A549 treated with AZD2906 at 1 μM for 4 hours (cell line): ENCODE measurements at places on chromosomes 11 and 22. TPM values are rescaled to one million over a fixed set of nuclear protein-coding genes. Genes with fewer than 3 reads are reported as not detected.

Gene FGF19
- 0.05 to 0.12 TPM (median 0.06 TPM) in 4 of 5 replicates, not detected in the other for total RNA-seq

Gene SF3A1
- 36.4 to 69.1 TPM (median 61.6 TPM) in 5 replicates for total RNA-seq

Gene SLC16A8
- not detected in 5 replicates for total RNA-seq

Gene CTSC
- total RNA-seq: 58.1 to 67.3 TPM (median 65.9 TPM) in 5 replicates

Gene OR56A1
- not detected in 5 replicates for total RNA-seq

Gene CHADL
- total RNA-seq: 0.10 TPM in 1 of 5 replicates, not detected in the others
